ENCODE measurements at places on chromosomes 13 and 19. TPM values are rescaled to one million over a fixed set of nuclear protein-coding genes. Genes with fewer than 3 reads are reported as not detected.

- no peak for DNase-seq
Observed at GRCh38 chr13:29676941-29677452, 81.5 kb upstream of the SLC7A1 start.

- DNase-seq = no peak
Observed at GRCh38 chr19:29563486-29564101, 37.8 kb downstream of the VSTM2B start.

DNA sequence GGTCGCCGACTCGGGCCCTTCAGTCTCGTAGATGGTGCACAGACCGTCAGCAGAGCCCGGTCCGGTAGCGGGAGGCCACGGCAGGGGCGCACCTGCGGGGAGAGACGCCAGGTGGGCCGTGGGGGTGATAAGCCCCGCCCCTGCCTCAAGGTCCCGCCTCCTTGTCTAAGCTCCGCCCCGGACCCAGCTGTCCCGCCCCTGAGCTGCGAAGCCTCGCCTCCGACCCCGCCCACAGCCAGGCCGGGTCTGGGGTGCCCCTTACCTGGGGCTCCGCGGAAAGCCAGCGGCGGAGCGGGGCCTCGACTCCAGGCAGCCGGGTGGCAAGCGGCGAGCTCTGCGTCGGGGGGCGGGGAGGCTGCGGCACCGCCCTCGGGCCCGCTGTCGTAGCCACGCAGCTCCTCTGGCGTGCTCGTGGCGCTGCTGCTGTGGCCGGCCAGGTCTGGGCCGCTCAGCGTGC lies 4.7 kb downstream of the PRR36 start:
- peak; percentile 75 for DNase-seq

GRCh38 chr13:114062754-114063153 lies 69.7 kb downstream of the RASA3 start:
- no peak for DNase-seq

- DNase-seq = no peak
Observed at GRCh38 chr19:55907746-55908145, 24.4 kb downstream of the NLRP13 start.

DNA sequence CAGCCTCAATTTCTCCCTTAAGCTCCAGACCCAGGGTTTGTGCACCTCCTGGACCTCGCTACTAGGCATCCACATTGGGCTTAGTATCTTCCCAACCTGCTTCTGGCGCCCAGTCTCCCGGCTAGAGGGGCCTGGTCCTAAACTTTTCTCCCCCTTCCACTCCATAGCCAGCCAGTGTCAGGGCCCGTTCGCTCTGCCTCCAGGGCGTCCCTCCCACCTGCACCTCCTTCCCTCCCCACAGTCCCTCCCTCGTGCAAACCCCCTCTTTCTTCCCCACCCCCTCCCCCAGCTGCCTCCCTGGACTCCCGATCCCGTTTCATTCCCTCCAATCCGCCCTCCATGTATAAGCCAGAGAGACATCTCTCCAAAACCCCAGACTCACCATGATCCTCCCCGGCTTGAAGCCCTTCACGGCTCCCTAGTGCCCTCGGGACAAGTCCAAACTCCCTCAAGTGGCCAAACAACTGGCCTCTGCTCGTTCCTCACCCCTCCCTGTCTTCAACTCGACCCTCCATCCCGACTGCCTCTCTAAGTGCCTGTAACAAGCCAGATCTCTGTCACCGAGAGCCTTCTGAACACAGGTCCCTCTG lies 997 bp upstream of the SAMD4B start:
- peak; percentile 26 for DNase-seq

DNA sequence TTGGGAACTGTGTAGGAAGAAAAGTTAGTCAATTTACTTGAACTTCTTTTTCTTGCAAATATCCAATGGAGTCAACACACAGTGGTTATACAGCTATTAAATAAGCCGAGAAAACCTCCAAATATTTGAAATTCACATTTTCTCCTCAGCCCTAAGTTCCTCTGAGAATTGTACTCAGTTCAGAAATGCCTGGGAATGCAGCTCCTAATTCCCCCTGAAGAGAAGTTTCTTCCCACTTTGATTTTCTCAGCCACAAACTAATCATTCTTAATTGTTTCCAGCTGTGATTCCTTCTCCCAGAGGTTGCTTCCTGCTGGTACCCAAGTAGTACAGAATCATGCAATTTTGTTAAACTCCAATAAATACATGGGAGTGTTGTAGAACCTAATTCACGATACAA lies 246.1 kb upstream of the MIR17HG start:
- DNase-seq = no peak

DNA sequence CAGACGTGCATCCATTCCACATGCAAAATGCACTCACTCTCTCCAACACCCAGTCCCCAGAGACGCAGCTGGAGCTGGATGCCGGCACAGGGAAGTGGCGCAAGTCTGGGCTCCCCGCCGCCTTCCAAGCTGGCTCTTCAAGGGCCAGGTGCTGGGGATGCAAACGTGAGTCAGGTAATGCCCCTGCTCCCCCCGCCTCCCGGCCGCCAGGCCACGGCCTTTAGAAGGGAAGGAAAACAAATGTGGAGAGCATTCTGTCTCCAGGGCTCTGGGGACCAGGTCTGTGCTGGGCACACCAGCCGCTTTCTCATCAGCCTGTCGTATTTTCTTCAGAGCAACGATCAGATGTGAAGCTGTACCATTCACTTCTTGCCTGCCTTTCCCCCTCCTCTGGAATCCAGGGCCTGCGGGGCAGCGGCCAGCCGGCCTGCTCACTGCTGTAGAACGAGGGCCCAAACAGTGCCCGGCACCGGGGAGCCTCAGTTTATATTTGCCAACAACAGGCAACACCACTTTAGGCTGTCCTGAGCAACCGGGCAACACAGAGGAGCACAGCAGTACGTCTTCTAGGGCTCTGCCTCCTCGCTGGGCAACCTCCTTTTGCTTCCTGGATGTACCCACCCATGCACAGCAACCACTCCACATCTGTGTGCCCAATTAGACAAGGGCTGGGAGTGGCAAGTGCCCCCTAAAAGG lies 3.8 kb downstream of the RAB20 start:
- no peak for DNase-seq

GRCh38 chr13:100396776-100397175 lies 191.8 kb downstream of the GGACT start:
- DNase-seq = no peak

GRCh38 chr13:95480791-95481780 lies 71.4 kb upstream of the CLDN10 start:
- DNase-seq = no peak

Gene TUBA3C
- total RNA-seq = not detected

Gene NPHS1
- not detected for total RNA-seq

Gene SIGLEC8
- total RNA-seq = not detected

Gene RAB3D
- 3.2 TPM for total RNA-seq

Gene ZNF296
- total RNA-seq = 4.1 TPM

Measured in activated CD4-positive, alpha-beta T cell treated with anti-CD3 and anti-CD28 coated beads, Interleukin-2, amount 10 ng/mL, durations not matched to agents 7 days and 5 days (primary cell).